ENCODE measurements at places on chromosomes 4 and X.

DNA sequence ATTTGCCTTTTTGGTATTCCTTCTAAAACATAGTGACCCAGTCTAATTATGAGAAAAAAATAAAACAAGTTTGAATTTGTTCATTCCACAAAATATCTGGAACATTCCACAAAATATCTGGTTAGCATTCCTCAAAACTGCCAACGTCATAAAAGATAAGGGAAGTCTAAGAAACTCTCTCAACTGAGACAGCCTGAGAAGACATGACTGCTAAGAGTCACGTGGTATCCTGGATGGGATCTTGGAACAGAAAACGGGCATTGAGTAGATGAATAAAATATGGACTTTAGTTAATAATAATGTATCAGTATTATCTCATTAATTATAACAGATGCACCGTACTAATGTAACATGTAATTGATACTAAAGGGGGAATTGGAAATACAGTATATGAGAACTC lies 280.9 kb downstream of the ARAP2 start:
- DNase-seq: no peak

DNA sequence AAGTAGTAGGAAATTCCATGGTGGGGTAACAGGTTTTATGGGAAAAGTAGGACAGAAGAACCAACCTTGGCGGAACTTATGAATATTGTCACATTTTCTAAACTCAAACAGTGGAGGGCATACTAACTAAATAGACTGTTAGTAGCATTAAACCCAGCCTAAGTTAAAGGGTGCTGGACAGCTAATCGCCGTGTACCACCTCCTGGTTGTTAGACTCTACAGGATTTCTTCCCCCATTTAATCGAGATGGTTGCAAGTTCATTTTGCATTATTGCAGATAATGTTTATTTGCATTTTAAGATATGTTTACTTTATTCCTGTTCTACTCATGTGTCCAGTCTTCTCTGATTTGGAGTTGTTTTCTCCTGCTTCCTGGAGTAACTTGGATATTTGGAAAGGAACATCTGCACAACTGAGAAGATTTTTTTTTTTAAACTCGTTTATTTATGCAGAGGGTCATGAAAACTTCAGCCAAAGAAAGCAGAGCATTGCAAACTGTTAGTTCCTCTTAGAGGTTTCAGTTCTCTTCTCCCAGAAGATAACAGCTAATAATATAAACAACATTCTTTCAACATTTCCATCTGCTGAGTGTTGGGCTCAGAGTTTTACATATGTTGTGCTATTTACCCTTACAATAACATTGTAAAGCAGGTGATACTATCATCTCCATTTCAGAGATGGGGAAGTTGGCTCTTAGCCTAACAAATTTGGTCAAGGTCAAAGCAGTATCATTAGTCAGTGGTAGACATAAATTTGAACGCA lies 51.5 kb upstream of the TBC1D9 start:
- DNase-seq: no peak

- no peak for DNase-seq
Observed at GRCh38 chr4:173685831-173686210, 155.8 kb upstream of the HAND2 start.

GRCh38 chr4:126775485-126776106 lies 857.2 kb upstream of the INTU start:
- DNase-seq: no peak
